ENCODE measurements at places on chromosomes 5 and 9. TPM values are rescaled to one million over a fixed set of nuclear protein-coding genes. Genes with fewer than 3 reads are reported as not detected.

The CCDC180 gene
- 2.2 TPM for polyA plus RNA-seq

The BNC2 gene
- polyA plus RNA-seq, result 0.07 TPM

The CBY3 gene
- polyA plus RNA-seq, result not detected

The TRIM7 gene
- polyA plus RNA-seq, result not detected

The TAF11L5 gene
- not detected for polyA plus RNA-seq

The GAPVD1 gene
- polyA plus RNA-seq, result 25.3 TPM

The ADGRV1 gene
- 36.2 TPM for polyA plus RNA-seq

The NFIB gene
- polyA plus RNA-seq, result 16.4 TPM

The DMRTA1 gene
- not detected for polyA plus RNA-seq

The PLPP6 gene
- 46.2 TPM for polyA plus RNA-seq

The SHLD3 gene
- polyA plus RNA-seq, result 3.7 TPM

The MEGF10 gene
- polyA plus RNA-seq, result 0.55 TPM
